ENCODE measurements at places on chromosomes 1 and 21.

DNA sequence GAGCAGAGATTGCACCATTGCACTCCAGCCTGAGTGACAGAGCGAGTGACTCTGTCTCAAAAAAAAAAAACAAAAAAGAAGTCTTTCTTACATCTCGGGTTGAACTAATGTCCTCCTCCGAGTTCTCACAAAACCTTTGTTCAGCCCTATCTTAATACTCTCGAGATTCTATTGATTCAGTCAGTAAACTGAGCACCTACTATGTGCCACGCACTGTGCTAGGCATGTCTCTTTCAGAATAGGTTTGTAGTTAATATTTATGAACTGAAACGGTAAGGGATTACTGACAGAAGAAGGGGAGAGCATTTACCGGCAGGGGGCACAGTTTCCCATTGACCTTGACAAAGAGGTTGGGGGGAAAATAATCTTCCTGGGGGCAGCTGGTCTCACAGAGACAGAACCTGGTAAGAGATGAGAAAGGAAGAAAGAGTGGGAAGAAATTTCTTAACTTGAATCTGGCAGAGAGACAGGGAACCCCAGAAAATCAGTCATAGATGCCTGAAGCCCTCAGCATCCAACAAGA, 3.4 kb downstream of the PIAS3 start:
- DNase-seq = no peak

- no peak for DNase-seq
These were observed 564.2 kb downstream of the KIF26B start for GRCh38 chr1:245718951-245719350.

GRCh38 chr1:176205332-176205914, 1.7 kb downstream of the COP1 start:
- DNase-seq = no peak

- DNase-seq = no peak
These were observed 84.4 kb downstream of the SGIP1 start for GRCh38 chr1:66618390-66618789.

DNA sequence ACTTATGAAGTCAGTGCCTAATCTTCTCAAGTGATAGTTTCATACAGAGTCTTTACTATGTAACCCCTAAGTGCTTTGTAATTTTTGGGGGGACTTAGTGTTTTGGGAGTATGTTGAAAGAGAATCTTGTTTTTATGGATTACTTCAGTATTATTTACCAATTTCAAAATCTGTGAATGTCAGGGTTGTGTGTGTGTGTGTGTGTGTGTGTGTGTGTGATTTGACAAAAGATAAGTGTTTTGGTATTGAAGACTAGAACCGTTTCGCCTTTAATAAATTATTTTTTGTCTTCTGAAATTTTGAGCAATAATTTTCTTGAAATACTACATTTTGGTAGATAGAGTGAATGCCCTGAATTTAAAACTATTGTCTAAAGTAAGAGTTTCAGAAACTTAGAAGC, 5.8 kb downstream of the MAGI3 start:
- no peak for DNase-seq

Data from forelimb muscle (tissue), 1 donor.